ENCODE measurements at places on chromosomes 13 and 19. TPM values are rescaled to one million over a fixed set of nuclear protein-coding genes. Genes with fewer than 3 reads are reported as not detected.

Gene TSHZ3
- total RNA-seq = 4.3 TPM

Gene PRR19
- 0.16 TPM for total RNA-seq

Gene NLRP7
- not detected for total RNA-seq

Gene TUBA3C
- total RNA-seq = not detected

Gene MEDAG
- 9.6 TPM for total RNA-seq

Gene PIBF1
- 13.5 TPM for total RNA-seq

Gene SHKBP1
- 23.5 TPM for total RNA-seq

Gene VN1R4
- total RNA-seq = not detected

Gene LYPD3
- total RNA-seq = 0.35 TPM

Gene TEX29
- total RNA-seq = not detected

Gene ALOX5AP
- 12.8 TPM for total RNA-seq

Gene CCDC70
- not detected for total RNA-seq

Gene NCCRP1
- not detected for total RNA-seq

Gene ZNF460
- total RNA-seq = 46.9 TPM

Gene KLK12
- total RNA-seq = not detected

Gene CARD8
- total RNA-seq = 33.5 TPM

Gene PRR12
- total RNA-seq = 12.9 TPM

Gene ADGRE3
- total RNA-seq = not detected

Gene GCDH
- 26.1 TPM for total RNA-seq

Gene PGLYRP2
- not detected for total RNA-seq

Gene ELOF1
- total RNA-seq = 36.8 TPM
